ENCODE measurements at places on chromosomes 2 and 18.
A peak's percentile ranks its signal among the peaks of the same experiment; 100 is the strongest.

DNA sequence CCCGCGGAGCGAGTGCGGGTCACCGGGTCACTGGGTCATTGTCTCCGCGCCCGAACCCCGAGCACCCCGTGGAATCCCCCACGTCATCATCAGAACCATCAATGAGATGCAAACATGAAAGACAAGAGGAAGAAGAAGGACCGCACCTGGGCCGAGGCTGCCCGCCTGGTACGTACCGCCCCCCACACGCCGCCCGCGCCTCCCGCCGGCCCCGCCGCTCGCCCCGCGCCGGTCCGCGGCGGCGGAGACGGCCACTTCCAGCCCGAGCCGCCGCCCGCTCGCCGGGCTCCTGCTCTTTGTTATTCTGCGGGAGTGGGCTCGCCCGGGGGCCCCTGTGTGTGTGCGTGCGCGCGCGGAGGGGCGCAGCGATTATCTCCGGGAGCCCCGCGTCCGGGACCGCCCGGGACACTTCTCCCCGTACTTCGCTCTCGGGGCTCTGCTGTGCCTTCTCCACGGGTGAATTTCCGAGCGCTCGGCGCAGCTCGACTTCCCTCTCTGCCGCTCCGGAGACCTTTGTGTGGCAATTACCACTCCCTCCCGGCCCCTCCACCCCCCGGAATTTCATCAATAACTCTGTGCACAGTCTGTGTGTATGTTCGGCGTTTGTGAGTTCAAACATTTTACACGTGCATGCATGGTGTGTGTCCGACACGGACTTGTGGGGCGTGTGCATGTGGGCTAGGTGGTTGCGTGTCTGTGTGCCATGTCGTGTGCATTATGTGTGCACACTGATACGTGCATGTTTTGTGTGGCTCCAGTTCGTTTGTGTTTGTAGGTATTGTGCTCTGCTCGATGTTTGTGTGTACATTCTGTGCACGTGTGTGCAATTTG, 714 bp downstream of the ASXL3 start:
- DNase-seq: no peak

DNA sequence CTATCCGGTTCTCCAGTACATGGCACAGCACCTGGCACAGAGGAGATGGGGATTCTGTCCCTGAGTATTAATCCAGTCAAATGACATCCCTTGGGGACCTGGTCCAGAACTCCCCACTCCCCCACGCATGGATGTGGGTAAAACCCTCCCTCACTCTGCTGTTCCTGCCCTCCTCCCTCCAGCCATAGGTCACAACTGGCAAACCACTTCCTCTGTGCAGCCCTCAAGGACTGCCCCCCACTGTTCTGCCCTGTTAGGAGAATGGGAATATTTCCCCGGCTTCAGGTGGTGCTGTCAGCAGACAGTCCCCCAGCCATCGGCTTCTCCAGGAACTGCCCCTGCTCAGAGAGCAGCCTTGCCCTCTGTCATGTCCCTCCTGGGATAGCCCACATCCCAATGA, 1.5 kb upstream of the TFCP2L1 start:
- DNase-seq: no peak

DNA sequence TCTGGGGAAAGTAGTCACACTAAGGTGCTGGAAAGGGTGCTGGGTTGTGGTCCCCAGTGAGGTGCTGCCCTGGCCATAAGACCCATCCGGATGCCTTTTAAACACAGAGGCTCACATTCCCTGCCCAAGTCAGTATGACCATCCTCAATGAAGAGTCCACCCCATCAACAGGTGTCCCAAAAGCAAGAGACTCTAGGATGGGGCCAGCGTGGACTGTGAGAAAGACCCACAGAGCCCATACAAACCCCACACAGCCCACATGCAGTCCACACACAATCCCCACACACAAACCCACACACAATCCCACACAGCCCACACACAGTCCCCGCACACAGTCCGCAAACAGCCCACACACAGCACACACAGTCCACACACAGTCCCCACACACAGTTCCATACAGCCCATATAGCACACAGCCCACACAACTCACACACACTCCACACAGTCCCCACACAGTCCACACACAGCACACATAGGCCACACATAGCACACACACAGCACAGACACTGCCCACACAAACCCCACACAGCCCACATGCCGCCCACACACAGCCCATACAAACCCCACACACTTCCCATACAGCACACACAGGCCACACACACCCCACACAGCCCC, 241.4 kb upstream of the SALL3 start:
- peak; percentile 24 for DNase-seq

- DNase-seq: no peak
Measured at GRCh38 chr2:238528953-238529781, 102.4 kb downstream of the ASB1 start.

DNA sequence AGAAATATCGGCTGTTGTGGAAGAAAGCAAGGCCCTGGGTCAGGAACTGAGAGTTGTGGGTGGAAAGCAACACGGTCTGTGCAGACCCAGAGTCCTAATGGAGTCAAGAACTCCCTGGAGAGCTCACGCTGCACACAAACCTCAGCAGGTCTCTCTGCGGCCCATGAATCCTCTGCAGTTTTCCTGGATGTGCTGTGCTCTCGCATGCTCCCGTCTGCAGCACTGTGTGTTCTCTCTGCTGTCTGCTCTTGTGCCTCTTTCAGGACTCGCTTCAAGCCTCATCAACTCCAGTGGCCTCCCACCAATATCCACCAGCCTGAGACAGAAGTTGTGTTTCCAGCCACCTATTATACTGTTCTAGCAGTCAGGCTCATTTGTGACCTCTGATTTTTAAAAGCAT, 24.3 kb downstream of the RNU4ATAC start:
- no peak for DNase-seq

GRCh38 chr2:106096299-106097037, 97.6 kb downstream of the UXS1 start:
- DNase-seq: no peak

DNA sequence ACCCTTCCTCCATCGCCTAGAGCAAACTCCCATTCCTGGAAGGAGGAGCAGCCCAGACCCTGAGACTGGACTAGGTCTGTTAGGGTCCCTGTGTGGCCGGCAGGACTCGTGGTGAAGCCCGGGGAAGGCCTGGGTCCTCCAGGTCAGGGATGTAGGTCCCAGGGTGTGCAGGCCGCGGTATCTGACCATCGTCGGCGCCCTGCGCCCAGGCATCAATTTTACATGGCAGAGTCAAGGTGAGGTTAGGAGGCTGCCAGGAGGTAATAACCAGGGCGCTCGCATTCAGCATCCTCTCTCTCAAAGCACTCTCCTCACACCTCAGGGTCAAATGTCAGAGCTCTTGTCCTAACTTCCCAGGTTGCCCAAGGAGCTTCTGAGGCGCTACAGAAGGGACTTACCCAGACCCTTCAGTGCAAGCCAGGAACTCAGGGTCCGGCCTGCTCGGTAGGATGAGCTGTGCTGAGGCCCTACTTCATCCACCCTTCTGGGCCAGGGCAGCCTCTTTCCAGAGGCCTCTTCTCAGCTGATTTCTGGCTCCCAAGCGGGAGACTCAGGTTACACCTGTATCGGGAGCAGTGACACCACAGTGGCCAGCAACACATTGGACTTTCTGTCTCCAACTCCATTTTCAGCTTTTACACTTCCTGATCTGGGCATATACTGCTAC, 628 bp downstream of the SH2D6 start:
- no peak for DNase-seq

- DNase-seq: no peak
Measured at GRCh38 chr2:129229830-129230441, 749.5 kb upstream of the RAB6C start.

- no peak for DNase-seq
Measured at GRCh38 chr18:47585136-47585535, 333.7 kb upstream of the SKOR2 start.

GRCh38 chr2:135299165-135299564, 231.9 kb downstream of the ZRANB3 start:
- DNase-seq: no peak

DNA sequence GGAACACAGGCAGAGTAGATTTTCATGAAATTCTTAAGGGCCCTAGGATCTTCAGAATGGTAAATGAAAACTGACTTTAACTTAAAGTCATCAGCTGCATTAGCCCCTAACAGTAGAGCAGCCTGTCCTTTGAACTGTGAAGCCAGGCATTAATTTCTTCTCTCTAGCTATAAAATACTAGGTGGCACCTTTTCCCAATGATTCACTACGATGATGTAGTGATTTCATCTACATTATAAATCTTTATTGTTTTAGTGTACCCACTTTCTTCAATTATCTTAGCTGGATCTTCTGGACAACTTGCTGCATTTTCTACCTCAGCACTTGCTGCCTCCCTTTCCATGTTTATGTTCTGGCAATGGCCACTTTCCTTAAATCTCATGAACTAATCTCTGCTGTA, 290.5 kb downstream of the NOL4 start:
- no peak for DNase-seq

DNA sequence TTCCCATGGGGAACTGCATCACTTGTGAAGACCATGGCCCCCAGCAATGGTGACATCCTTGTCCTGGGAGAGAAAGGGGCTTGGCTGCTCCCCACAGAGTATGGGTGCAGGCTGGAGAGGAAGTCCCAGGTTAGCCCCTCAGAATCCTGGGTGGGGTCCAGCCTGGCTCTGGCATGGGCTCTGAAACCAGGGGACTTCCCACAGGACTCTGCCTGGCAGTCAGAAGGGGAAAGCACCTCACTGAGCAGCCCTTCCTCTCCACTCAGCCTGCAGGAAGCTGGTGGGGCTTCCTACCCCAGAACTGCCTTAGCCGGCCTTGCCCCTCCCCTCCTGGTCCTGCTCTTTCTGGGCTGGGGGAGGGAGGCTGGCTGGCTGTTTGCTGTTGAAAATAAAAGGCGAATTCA, 3.7 kb downstream of the NEURL3 start:
- no peak for DNase-seq

DNA sequence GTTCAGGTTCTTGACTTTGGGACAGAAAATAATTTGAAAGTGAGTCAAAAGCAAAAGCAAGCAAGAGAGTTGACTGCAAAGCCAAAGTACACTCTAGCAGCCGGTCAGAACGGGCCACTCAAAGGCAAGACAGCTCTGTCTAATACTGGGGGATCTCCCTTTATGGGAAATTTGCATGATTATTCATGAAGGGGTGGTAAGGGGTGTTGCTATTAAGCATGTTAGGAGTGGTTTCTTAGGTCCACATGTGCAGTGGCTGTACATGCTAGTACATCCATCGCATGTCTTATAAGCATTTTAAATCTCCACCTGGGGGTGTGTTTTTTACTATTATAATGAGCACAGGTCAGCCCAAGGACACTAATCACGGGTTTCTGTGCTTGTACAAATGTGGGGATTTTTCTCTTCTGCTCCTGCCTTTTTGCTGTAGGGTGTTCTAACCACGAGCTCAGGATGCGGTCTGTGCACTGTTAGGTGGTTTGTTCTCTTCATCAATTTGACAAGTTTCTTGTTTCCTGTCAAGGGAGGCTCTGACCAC, 60.2 kb upstream of the SPP2 start:
- DNase-seq: peak; percentile 72

GRCh38 chr2:149388120-149388816, 57.9 kb downstream of the LYPD6 start:
- no peak for DNase-seq

- DNase-seq: peak; percentile 41
Measured at GRCh38 chr2:6934758-6935651, 17.8 kb downstream of the RNF144A start.

DNA sequence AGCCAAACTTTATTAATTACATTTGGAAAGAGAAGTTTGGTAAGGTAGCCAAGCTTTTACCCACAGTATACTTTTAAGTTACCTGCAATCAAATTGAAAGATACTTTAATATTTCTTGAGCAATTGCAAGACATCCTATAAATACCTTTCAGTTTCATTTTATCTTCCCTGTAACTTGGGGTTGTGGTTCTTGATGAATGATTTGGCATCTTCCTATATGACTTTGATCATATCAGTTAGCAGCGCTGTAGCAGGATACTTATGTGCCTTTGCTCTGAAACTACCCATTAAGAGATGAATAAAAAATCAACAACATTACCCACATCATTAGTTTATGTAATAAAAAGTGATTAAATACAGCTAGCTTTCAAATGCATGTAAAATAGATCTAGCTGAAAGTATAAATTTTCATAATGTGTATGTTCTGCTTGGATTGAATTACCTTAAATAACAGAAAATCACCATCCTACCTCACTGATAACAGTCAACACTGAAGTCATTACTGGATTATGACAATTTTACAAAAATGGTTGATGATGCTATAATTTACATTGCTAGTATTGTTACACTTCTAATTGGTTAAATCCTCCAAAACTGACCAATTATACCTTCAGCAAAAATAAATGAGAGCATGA, 50.4 kb downstream of the MMADHC start:
- no peak for DNase-seq

GRCh38 chr2:39837856-39838453, 58.9 kb upstream of the THUMPD2 start:
- DNase-seq: no peak

DNA sequence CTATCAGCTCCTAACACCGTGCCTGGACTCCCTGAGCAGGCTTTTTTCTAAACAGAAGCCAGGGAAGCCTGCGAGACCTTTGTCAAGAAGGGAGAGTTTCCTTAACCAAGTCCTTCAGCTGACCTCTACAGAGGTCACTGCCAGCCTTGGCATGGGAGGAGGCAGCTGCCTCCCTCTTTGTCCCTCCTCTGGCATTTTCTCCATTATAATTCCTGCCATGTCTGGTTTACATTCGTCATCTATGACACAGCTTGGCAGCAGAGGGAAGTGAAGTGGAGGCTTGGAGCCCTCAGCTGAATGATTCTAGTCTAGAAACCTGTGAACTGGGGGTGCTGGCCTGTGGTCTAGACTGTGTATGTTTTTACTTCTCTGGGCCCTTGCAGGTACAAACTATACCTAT, 22.5 kb downstream of the LIPG start:
- no peak for DNase-seq

GRCh38 chr2:38155-38554, 8.2 kb downstream of the FAM110C start:
- no peak for DNase-seq

DNA sequence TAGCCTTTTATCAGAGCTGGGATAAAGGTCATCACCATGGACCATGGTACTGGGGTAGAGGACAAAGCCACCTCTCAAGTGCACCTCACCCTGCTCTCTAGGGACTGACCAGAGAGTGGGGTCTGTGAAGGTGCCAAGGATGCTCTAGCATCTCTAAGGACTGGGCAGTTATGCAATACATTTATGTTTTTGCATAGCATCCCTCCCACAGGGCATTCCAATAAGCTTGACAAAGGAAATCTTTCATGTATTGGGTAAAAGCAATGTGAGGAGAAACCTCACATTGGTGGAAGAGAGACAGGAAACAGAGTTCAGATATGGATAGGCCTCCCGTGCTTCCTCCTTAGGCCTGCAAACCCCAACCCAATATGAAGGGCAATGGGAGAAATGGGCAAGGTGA, 31.6 kb downstream of the STK39 start:
- DNase-seq: no peak
